ENCODE measurements at places on chromosomes 2 and 18.

DNA sequence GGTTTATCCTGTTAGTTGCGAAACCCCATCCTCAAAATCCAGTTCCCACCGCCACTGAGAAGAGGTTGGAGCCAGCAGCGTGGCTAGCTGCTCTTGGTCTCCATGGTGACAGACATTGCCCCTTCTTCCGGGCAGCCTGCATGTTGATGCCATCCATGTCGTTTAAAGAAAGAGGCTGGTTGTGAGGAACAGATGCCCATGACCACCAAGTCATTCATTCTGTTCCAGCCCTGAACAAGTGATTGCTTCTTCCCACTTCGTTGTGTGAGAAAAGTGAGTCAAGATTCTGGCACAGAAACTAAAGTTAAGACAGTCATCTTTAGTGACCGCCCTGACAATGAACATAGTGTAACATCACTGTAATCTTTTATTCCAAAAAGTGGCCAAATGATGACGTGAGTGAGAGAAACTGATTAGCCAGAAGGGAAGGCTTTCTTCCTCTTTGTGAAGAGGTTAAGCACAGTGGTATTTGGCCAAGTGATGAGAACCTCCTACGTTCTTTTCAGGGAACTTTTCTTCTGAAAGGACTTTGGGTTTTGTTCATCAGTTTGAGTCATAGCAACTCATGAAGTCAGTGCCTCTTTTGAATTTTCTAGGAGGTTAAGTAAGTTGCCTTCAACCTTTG lies 272.5 kb downstream of the GALR1 start:
- DNase-seq = no peak

DNA sequence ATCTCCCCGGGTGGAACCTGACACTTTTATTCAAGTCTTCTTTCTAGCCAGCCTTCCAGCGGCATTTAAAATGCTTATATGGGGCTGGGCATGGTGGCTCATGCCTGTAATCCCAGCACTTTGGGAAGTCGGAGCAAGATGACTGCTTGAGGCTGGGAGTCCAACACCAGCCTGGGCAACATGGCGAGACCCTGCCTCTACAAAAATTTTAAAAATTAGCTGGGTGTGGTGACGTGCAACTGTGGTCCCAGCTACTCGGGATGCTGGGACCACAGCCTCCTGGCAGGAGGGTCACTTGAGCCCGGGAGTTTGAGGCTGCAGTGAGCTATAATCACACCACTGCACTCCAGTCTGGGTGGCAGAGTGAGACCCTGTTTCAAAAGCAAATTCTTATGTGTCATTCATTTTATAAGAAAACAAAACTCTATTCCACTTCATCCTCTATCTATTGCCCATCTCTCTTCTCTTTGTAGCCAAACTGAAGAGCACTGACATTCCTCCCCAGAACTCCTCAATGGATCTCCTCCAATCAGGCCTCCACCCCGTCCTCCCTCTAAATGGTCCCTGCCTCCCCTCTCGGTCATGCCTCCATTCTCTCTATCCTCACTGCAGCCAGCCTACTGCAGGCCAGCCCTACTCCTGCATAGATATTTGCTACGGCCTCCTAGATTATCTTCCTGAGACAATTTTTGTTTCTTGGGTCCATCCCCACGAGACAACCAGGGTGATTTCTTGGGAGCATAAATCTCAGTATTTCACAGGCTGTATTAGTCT lies 18.0 kb upstream of the RHOB start:
- no peak for DNase-seq

DNA sequence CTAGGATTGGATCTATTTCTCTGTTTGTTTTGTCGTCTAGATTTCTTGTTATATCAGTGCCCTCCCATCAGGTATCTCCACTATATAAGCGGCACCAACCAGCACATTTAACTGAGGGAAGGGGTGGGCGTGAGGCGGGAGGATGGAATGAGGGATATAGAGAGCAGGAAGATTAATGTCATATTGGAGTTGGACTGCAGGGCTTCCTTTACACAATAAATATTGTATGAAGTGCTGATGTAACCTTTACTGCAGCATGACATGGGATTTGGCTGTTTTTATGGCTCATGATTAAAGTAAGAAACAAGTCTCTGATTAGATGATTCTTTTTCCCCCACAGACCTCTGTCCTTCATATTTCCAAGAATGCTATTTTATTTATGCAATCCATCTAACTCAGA lies 54.8 kb downstream of the TMEM200C start:
- no peak for DNase-seq

DNA sequence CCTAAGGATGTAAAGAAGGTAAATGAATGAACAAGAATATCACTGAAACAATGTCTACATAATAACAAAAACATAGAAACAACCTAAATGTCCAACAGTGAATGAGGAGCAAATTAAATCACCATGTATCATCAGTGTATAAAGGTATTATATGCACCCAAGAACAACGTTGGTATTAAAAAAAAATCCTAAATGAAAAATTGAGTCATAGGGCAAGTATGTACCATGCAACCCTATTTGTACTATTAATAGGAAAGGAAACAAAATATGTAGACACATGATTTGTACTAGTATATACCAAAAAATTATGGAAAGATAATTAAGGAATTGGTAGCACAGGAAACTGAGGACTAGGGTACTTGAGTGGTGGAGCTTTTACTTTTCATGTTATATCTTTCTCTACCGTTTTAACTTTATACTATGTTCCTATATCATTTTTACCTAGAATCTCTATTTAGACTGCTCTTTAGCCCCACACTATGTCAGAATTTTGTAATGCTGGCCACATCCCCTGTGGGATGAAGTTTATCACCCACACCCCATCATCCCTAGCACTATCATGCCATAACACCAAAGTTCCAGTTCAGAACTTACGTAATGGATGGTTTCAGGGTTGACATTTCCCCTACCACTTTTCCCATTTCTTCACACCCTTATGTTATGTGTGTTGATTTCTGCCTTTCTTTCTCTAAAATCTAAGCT lies 25.6 kb downstream of the IKZF2 start:
- DNase-seq = no peak

GRCh38 chr2:163493359-163494298 lies 242.2 kb downstream of the FIGN start:
- no peak for DNase-seq

GRCh38 chr2:220786216-220786615 lies 785.9 kb downstream of the EPHA4 start:
- no peak for DNase-seq

DNA sequence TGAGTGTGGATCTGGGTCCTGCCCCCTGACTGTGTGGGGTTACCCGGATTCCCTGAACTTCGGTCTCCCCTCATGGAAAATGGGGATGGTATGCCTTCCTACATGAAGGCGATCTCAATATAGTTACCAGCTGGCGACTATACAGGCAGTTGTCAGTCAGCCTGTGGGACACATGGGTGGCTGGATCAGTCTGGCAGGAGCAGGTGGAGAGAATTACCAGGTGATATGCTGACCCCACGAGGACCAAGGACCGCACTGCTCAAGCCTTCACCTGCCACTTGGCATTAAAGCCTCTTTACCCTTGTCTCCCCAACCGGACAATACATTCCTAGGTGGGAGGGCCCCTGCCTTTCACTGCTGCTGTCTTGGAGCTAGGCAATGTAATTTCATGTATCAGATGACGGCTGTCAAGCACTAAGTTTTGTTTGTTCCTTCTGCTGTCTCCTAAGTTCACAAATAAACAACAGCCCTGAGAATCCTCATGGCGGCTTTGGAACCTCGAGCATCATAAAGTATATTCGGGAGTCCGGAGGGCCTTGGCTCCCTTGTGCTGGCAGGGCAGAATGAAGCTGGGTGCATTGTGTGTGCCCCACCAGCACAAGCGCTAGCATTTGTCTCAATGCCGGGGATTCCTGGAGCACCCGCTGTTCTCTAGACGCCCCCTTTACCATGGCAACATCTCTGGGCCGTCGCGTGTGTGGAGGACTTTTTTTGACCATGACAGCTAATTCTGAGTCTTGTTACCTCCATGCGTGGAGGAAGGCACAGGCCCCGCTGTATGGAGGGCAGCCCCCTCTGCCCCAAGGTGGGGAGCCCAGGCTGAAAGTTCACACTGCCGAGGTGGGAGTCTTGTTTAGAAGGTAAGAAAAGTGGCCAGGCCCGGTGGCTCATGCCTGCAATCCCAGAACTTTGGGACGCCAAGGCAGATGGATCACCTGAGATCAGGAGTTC lies 48.6 kb downstream of the PDCL3 start:
- DNase-seq = no peak

DNA sequence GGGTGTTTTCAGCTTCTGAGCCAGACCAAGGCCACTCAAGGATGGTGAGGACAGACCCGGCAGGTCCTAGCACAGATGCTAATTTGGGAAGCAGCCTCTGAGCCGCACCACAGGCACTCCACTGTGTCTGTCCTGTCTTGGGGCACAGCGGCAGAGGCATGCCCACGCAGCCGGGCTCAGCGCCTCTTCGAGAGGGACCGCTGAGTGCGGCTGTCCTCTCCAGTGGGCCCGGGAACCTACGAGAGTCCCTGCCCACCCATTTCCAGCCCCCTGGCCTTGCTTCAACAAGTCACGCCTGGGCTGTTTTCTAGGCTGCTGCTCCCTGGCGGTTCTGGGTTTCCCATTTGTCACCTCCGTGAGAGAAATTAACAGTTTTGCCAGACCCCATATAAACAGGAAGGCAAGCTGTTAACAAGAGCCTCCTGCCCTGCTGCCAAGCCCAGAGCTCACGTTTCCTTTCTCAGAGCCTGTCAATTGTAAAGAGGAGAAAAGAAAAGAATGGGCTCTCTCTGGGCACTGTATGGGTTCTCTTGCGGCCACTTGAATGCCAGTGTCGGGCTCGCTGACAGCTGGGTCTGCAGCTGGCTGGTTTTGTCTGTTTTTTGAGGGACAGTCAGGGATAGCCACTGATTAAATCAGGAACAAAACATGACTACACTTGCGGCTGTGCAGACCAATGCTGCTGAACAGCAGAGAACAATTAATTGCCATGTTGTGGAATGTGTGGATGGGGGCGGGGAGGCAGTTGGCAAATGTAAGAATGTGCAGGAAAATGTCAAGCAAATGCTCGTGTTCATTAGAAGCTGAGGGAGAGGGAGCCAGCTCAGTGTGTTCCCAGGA lies 30.6 kb downstream of the TMEM17 start:
- peak; percentile 43 for DNase-seq

- no peak for DNase-seq
Observed at GRCh38 chr2:183292028-183292427, 167.8 kb downstream of the NUP35 start.

DNA sequence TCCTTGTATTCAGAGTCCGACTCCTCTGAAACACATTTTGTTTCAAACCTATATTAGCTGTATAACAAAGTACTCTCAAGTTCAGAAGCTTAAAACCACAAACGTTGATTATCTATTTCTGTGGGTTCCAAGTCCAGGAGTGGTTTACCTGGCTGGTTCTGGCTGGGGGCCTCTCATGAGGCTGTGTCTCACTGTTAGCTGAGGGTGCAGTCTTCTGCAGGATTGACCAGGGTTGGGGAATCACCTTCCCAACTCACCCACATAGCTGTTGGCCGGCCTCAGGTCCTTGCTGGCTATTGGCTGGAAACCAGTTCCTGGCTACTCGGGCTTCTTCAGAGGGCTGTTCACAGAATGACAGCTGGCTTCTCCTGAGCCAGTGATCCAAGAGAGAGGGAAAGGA lies 18.0 kb upstream of the ATIC start:
- DNase-seq = peak; percentile 12

DNA sequence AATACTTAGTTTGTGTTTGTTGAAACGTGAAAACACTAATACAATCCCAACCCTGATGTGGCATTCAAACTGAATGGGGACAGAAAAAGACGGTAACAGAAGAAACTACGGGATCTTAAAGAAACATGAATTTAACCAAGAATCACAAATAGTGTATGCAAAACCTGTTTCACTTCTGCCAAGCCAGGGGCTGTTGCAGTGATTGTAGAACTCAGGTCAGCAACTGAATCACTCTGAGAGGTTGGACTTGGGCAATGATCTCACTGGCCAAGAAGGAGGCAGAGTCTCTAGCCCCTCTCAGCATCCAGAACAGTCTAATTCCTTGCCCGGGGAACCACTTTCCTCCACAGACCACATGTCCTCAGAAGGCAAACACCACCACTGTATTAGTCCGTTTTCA lies 54.9 kb upstream of the CRIM1 start:
- DNase-seq = no peak

DNA sequence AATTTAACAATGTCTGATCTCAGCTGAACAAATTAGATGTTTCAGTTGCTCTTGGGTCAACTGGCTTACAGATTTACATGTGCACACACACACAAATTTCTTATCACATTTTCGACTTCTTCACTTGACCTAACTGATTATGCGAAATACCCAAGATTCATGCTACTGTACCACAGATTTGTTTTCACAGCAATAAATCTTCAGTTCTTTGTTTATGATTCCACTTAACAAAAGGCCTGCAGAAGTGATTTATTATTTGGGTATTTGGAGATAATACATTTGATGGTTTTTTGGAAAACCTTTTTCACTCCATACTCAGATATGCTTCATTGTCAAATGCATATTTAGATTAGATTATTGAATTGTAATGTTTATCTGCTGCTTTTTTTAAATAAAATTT lies 129.0 kb downstream of the GALNT1 start:
- DNase-seq = no peak

DNA sequence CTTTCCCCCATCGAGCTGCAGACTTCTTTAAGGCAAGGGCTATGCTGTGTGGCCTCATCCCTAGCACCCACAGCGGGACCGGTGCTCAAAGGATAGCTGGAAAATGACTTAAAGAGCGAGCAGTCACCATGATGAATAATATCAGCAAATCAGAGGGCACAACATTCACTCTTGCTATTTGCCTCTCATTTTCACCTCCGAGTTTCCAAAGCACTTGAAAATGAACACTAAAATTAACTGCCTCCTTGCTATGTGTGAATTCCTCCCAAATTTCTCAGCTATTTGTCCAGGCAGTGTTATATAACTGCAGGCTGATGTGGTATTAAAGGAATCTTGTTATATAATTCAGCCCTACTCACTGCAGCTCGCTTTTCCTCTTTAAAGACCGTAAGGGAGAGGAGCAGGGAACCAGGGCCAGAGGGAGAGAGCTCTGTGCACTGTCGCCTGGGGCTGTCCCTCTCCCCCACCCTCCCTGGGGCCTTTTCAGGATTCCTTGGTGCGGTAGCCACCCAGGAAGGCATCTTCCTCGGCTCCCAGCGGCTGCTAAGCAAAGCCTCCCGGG lies 1.4 kb downstream of the CYS1 start:
- DNase-seq = no peak

GRCh38 chr18:44796429-44797428 lies 116.0 kb downstream of the SETBP1 start:
- DNase-seq = no peak

DNA sequence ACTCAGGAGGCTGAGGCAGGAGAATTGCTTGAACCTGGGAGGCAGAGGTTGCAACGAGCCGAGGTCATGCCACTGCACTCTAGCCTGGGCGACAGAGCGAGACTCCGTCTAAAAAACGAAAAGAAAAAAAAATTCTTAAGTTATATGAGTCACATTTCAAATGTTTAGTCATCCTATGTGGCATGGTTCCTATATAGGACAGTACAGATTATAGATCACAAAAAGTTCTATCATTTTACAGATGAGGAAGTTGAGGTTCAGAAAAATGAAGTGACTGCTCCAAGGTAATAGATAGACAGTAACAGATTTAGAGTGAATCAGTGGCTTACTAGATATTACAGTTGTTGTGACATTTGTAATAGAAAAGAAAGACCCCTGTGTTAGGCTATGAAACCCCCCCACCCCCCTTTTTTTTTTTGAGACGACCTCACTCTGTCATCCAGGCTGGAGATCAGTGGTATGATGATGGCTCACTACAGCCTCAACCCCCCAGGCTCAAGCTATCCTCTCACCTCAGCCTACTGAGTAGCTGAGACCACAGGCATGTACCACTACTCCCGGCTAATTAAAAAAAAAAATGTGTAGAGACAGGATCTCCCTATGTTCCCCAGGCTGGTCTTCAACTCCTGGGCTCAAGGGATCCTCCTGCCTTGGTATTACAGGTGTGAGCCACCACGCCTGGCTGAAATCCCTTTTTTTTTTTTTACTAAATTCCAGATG lies 22.7 kb downstream of the PTPN4 start:
- DNase-seq = no peak
